ENCODE measurements at places on chromosomes 13 and 19. TPM values are rescaled to one million over a fixed set of nuclear protein-coding genes. Genes with fewer than 3 reads are reported as not detected.

The CYP2S1 gene
- 0.53 TPM for total RNA-seq

The ZNF844 gene
- 24.7 TPM for total RNA-seq

The NCAN gene
- total RNA-seq: 0.42 TPM

The CAPS gene
- 26.5 TPM for total RNA-seq

The EBI3 gene
- 0.32 TPM for total RNA-seq

The CEACAM7 gene
- total RNA-seq: not detected

The ZNF544 gene
- 51.4 TPM for total RNA-seq

Data from urinary bladder (tissue), 4 donors.